ENCODE measurements at places on chromosomes 13 and 19.

DNA sequence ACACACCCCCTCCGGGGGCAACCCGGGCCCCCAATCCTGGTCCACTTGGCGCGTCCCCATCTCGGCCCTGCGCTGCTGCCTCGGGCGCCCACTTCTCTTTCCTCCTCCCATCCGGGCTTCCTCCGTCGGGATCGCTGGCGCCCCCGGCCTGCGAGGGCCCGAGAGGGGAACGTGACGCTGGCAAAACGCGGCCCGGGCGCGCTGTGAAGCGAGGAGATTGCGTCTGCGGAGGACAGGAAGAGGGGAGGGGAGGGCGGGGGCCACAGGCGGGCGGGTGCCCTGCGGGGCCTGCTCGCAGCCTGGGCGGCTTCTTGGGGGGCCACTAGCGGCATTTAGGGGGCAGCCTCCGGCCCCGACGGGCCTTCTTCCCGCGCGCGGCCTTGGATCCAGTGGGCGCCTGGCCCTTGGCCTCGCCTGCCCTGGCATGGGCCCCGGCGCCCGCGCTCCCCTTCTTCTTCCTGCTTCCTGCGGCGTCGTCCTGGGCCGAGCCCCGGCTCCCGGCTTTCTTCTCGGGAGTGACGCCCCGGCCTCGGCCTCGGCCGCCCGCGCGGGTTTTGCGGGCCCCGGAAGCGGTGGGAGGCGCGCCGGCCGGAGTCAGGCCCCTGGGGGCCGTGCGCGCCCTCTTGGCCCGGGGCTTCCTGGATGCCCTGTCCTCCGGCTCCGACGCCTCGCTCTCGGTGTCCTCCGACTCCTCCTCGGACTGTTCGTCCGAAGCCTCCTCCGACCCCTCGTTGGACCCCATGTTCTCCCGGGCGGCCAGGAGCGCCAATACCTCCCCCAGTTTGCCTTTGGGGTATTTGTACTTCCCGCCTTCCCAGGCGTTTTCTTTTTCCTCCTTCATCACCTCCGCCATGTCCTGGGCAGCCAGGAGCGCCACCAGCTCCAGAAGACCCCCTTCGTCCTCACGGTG, 2.2 kb downstream of the PNMA8B start:
- no peak for DNase-seq

DNA sequence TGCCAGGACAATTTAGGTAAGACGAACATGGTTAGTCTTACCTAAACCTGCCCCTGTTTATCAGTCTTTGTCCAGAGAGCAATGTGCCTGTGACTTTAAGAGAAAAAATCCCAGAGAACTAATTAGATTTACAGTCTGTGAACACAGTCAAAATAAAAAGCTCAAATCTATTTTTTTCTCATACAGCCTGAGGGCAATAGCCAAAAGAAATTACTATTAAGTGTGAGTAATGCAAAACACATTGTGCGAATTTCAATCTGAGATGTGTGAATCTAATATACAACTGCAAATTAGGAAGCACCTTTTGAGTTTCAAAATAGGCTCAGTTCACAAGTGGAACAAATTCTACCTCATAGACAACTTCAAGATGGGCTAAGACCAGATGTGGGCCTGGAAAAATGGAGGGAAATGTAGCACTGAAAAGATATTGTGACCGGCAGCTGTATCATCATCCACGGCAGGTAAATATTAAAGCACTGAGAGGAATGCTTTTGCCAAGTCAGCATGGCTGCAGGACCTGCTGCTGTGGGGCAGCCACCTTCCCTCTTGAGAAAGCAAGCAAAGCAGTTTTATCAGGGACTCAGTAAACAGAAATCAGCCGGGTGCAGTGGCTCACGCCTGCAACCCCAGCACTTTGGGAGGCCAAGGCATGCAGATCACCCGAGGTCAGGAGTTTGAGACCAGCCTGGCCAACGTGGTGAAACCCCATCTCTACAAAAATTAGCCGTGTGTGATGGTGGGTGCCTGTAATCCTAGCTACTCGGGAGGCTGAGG, 114.8 kb downstream of the KATNAL1 start:
- DNase-seq: no peak

GRCh38 chr13:23950736-23951510, 53.6 kb upstream of the C1QTNF9B start:
- DNase-seq: no peak

DNA sequence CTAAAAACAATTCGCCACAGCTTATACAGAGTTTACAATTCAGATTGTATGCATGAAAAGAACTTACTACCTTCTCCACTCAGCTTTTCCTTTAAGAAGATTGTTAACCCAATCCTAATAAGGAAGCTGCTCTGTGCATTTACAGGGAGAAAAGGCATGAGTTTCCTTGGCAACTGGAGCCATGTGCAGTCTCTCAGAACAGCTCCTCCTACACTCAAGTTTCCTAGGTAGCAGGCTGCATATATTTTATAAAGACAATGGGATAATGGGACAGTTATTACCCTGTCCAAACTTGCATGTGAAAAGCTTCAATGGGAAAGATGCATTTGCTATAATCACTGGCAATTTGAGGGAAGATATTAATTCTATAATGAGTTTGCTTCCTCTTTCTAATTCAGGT, 125.5 kb upstream of the TRPC4 start:
- DNase-seq: no peak

- no peak for DNase-seq
Measured at GRCh38 chr13:101695870-101696516, 243.5 kb downstream of the ITGBL1 start.

GRCh38 chr13:79671420-79671819, 190.5 kb downstream of the NDFIP2 start:
- DNase-seq: no peak

DNA sequence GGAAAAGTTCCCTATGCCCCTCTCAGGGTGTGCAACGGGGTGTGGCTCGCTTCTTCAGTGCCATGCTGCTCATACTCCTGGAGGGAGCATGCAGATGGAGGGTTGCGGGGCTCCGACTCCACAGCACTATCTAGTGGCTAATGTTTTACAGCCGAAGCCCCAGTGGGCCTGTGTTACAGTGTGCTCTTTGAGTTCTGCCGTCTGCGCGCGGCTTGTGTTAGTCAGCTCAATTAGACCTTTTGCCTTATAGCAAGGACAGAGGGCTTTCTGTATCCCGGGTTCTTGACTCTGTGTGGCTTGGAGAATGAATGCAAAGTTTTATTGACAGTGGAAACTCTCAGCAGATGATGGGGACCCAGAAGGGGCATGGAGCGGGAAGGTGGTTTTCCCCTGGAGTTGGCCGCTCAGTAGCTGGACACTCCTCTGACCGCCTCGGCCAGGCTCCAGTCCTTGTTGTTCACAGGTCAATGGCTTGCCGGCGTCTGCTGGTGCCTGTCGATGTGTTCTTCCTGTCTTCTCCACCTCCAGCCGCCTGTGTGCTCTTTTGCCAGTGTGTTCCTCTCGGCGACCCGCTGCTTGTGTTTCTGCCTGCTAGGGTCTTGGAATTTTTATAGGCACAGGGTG, 383.4 kb downstream of the LMO7 start:
- DNase-seq: no peak

GRCh38 chr19:41302624-41303351, 7.2 kb upstream of the CCDC97 start:
- peak; percentile 77 for DNase-seq

DNA sequence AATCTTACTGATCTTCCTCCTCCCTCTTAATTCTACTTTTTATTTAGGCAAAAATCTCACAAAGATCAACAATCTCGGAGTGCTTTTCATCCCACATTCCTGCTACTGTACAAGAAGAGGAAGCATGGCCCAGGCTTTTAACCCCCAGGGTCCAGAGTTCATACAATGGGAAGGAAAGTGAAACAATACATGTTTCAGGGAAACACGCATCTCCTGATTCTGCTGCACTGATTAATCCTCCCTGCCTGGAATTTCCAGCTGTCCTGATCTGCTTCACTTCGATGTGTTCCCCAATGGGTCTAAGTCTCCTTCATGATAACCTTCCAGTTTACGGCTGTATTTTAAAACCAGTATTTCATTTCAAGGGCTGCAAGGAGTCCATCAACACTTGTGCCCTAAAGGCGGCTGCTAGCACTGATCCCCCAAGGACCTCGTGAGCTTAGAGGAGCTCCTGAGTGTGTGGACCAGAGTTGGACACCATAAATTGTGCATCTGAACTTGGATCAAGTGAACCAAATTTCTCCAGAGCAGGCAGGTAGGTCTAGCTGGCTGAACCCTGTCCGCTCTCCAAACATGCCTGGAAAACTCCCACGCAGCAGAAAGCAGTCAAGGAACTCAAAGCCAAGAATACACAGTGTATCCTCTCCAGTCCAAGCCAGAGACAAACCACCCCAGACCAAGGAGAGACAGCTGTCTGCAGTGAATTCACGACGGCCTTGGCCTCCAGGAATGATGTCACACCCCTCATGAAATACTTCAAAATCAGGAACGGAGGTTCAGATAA, 44.3 kb downstream of the COL4A1 start:
- no peak for DNase-seq

DNA sequence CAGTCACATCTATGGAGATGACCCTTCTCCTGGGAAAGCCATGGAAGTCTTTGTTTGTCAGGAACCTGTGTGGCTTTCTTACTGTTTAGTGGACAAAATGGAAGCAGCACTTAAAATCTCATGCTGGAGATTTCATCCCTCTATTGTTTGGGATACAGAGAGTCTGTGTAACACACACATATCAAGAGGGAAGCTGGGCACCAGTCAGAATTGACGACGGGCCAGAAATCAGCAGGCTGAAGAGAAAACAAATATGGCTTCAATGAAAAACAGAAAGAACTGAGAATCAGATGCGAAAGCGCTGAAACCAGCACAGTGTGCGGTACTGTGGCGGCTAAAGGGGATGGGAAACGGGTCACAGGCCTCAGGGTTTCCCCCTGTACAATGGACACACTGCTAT, 72.2 kb upstream of the WASF3 start:
- no peak for DNase-seq

- no peak for DNase-seq
Measured at GRCh38 chr13:27076421-27076820, 95.2 kb downstream of the USP12 start.

DNA sequence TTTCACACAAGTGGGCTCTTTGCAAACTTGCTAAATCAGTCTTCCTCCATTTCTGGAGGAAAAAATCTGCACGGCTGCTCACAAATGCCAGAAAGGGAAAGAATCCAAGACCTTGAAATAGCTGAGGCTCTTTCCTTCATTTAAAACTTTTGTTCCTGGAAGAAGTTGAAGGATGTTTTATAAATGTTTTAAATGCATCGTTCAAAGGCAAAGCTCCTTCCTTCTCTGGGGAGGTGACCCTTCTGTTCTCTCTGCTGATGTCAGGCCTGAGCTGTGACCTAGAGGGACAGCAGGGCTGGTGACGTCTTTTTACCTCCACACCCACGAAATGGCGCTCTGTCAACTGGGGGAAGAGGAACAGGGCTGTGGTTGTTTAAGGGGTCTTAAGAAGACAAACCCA, 376.4 kb upstream of the ZNF507 start:
- no peak for DNase-seq

DNA sequence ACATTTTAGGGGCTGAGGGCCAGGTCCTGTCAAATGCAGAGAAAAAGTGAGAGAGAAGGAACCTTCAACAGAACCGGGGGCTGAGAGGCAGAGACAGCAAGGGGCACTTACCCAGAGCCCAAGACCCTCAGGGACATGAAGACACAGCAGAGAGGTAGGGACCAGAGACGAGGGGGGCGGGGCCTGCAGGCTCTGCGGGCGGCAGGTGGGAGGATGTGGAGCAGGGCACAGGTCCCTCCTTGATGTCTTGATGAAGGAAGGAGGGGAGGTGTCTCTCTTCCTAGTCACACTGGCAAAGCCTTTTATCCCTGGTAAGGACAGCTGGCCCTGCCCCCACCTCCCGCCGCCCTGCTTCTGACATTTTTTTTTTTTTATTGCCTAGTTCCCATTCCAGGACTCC, at the start of gene KLK14:
TSS of gene KLK14 (minus strand) at position 277 of the 400 bp plus-strand sequence. CDS start at position 4, 273 bp downstream.
- no peak for DNase-seq

DNA sequence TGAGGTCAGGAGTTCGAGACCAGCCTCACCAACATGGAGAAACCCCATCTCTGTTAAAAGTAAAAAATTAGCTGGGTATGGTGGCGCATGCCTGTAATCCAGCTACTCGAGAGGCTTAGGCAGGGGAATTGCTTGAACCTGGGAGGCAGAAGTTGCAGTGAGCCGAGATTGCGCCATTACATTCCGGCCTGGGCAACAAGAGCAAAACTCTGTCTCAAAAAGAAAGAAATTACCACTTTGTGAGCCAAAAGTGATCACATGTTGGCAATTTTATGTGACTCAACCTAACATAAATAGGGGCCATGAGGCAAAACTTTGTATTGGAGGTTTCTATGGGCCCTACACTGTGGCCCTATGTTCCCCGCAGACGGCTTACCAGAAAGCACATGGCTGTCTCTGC, 72.2 kb downstream of the MAP4K1 start:
- DNase-seq: no peak

GRCh38 chr19:16398530-16399249, 73.1 kb downstream of the EPS15L1 start:
- DNase-seq: no peak

GRCh38 chr13:27919934-27920676, at the start of gene PDX1:
PDX1 (plus strand) TSS chr13:27920000; CDS start chr13:27920139, 139 bp downstream.
- no peak for DNase-seq

- DNase-seq: no peak
Measured at GRCh38 chr13:112056739-112057438, 10.1 kb upstream of the SOX1 start.

DNA sequence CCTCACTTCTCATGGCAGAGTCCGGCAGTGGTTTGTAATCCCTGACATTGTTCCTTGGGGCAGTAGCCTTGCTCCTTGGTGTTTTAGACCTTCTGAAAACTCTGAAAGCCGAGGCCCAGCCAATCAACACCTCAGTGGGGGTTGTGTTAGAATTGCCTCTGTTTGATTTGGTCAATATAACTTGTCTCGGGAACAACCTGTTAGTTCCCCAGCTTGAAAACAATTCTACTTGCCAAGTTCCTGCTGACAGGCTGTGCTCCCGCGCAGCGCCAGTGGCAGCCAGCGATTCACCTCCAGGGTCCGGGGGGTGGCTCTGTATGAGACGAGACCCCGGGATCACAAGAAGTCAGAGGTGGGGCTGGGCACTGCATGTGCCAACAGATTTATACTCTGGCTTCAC, 81.4 kb upstream of the MEDAG start:
- DNase-seq: no peak

DNA sequence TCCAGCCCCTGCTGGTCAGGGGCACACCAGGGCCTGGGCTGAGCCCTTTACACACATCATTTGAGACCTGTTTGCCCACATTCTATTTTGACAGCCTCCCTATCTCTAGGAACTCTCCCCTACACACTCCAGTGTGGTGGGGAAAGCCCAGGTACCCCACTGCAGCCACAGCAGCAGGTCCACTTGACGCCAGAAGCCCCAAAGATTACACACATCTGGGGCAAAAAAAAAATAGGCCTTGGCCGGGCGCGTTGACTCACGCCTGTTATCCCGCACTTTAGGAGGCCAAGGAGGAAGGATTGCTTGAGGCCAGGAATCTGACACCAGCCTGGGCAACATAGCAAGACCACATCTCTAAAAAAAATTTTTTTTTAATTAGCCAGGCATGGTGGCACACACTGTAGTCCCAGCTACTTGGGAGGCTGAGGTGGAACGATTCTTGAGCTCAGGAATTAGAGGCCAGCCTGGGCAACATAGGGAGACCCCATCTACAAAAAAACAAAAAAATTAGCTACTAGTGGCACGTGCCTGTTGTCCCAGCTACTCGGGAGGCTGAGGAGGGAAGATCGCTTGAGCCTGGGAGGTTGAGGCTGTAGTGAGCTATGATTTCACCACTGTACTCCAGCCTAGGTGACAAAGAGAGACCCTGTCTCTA, 18.0 kb upstream of the CD22 start:
- DNase-seq: no peak

Data from GM06990 (cell line).